ENCODE measurements at places on chromosomes 3 and 15.

GRCh38 chr3:29181872-29182271 lies 99.0 kb upstream of the RBMS3 start:
- H3K27ac ChIP-seq, result no peak overlapping the region
- DNase-seq, result no peak
- peaks cover 55% of the 10 kb centered on the region for H3K4me1 ChIP-seq
- no peak overlapping the region for H3K4me3 ChIP-seq

- DNase-seq, result no peak
- H3K4me1 ChIP-seq, result peaks cover 34% of the 10 kb centered on the region
- H3K4me3 ChIP-seq, result no peak overlapping the region
- peaks cover 9% of the 10 kb centered on the region for H3K36me3 ChIP-seq
Measured at GRCh38 chr3:29475854-29476253, 195.0 kb downstream of the RBMS3 start.

GRCh38 chr3:135908225-135908624 lies 57.3 kb upstream of the PPP2R3A start:
- peaks cover 1% of the 10 kb centered on the region for H3K27me3 ChIP-seq
- H3K36me3 ChIP-seq, result no peaks in the 10 kb centered on the region
- H3K27ac ChIP-seq, result no peak overlapping the region
- H3K4me3 ChIP-seq, result no peak overlapping the region

DNA sequence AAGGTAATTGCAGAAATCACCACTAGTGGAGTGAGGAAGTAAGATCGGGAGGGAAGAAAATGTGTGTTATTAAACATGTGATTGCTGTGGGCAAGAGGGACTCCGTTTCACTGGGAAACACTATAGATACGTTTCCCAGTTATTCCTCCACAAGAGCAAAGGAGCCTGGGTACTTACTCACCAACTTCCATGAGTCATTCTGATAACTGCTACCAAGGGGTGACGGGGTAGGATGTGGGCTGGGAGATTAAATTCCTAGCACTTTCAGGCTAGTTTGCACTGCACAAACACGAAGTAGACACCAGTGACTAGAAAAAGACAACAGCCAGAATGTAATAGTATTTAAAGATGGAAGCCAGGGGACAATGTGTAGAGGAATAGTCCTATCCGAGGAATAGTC lies 812.9 kb upstream of the CFAP20DC start:
- peaks cover 6% of the 10 kb centered on the region for H3K27me3 ChIP-seq
- peaks cover 15% of the 10 kb centered on the region for H3K4me1 ChIP-seq
- H3K4me3 ChIP-seq, result peak overlapping the region; percentile 19

GRCh38 chr3:8239718-8240695 lies 261.6 kb upstream of the LMCD1 start:
- no peaks in the 10 kb centered on the region for H3K36me3 ChIP-seq
- H3K27ac ChIP-seq, result no peak overlapping the region
- DNase-seq, result peak; percentile 29
- H3K4me1 ChIP-seq, result no peaks in the 10 kb centered on the region

GRCh38 chr15:62452026-62452425 lies 286.9 kb upstream of the C2CD4B start:
- no peak overlapping the region for H3K4me3 ChIP-seq
- H3K36me3 ChIP-seq, result peaks cover 4% of the 10 kb centered on the region
- H3K27me3 ChIP-seq, result peaks cover 2% of the 10 kb centered on the region

GRCh38 chr3:94460931-94461330 lies 398.1 kb downstream of the NSUN3 start:
- no peaks in the 10 kb centered on the region for H3K27me3 ChIP-seq
- DNase-seq, result no peak
- no peak overlapping the region for H3K27ac ChIP-seq
- H3K4me3 ChIP-seq, result no peak overlapping the region

GRCh38 chr15:100732211-100733055 lies 130.0 kb downstream of the ASB7 start:
- 0 out of 2 replicates have a peak, but pooled peaks cover 5% of the 10 kb centered on the region for H3K36me3 ChIP-seq
- H3K27ac ChIP-seq, result peak overlapping the region; percentile 91
- peak overlapping the region; percentile 50 for H3K4me3 ChIP-seq
- peak; percentile 29 for DNase-seq
- H3K27me3 ChIP-seq, result peaks cover 1% of the 10 kb centered on the region
- peaks cover 51% of the 10 kb centered on the region for H3K4me1 ChIP-seq

DNA sequence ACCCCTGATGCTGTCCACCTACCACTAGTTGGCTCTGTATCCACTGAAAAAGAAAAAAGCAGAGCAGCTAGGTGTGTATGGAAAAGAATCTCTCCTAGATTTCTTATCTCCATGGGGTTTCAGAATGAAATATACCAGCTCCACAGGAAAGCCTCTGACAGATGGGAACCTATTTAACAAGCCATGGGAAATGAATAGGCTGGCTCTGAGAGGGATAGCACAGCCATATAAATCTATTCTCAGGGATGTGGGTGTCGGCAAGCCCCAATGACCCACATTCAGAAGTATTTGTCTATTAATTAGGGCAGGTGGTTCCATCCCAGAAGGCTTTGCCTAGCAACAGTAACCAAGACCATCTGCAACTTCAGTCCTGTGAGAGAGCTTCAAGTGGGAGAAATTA lies 694.1 kb downstream of the AGBL1 start:
- H3K27ac ChIP-seq, result no peak overlapping the region
- H3K36me3 ChIP-seq, result no peaks in the 10 kb centered on the region
- no peaks in the 10 kb centered on the region for H3K27me3 ChIP-seq
- no peak overlapping the region for H3K4me3 ChIP-seq
- H3K4me1 ChIP-seq, result no peaks in the 10 kb centered on the region
- no peak for DNase-seq

DNA sequence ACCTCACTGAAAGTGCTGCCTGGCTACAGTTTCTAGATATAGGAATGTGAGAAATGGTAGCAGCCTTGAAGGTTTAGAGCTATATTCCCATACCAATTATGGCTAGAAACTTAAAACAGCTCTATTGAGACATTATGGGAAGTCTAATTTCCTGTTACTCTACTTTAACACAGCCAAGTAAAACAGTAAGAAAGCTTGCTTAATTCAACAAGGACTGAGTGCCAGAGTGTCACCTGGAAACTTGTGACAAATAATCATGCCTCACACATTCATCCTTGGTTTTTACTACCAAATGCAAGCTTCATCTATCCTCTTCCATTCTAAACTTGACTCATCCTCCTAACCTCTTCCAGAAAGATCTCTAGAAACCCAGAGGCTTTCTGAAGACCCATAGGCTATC lies 41.7 kb downstream of the UBE3A start:
- H3K4me1 ChIP-seq, result peaks cover 33% of the 10 kb centered on the region
- H3K27ac ChIP-seq, result peak overlapping the region; percentile 25
- H3K4me3 ChIP-seq, result no peak overlapping the region

GRCh38 chr3:161474139-161474538 lies 22.5 kb upstream of the OTOL1 start:
- no peaks in the 10 kb centered on the region for H3K36me3 ChIP-seq
- no peak overlapping the region for H3K27ac ChIP-seq
- H3K4me1 ChIP-seq, result no peaks in the 10 kb centered on the region
- H3K4me3 ChIP-seq, result no peak overlapping the region
- peaks cover 2% of the 10 kb centered on the region for H3K27me3 ChIP-seq

- peaks cover 48% of the 10 kb centered on the region for H3K36me3 ChIP-seq
- peaks cover 34% of the 10 kb centered on the region for H3K4me1 ChIP-seq
- no peak for DNase-seq
- no peak overlapping the region for H3K4me3 ChIP-seq
- peaks cover 9% of the 10 kb centered on the region for H3K27me3 ChIP-seq
- peak overlapping the region; percentile 16 for H3K27ac ChIP-seq
Measured at GRCh38 chr15:80953953-80954778, 35.5 kb downstream of the MESD start.

- H3K4me3 ChIP-seq, result no peak overlapping the region
- H3K27me3 ChIP-seq, result no peaks in the 10 kb centered on the region
- DNase-seq, result no peak
- no peaks in the 10 kb centered on the region for H3K36me3 ChIP-seq
Measured at GRCh38 chr15:61768131-61768530, 292.1 kb downstream of the VPS13C start.

- H3K4me3 ChIP-seq, result peak overlapping the region; percentile 81
- no peak for DNase-seq
- H3K4me1 ChIP-seq, result peaks cover 93% of the 10 kb centered on the region
- H3K27ac ChIP-seq, result peak overlapping the region; percentile 95
- peaks cover 29% of the 10 kb centered on the region for H3K36me3 ChIP-seq
- H3K27me3 ChIP-seq, result peaks cover 4% of the 10 kb centered on the region
Measured at GRCh38 chr3:185727873-185728272, 97.0 kb downstream of the IGF2BP2 start.

- H3K4me3 ChIP-seq, result peak overlapping the region; percentile 72
- peaks cover 16% of the 10 kb centered on the region for H3K4me1 ChIP-seq
- H3K27me3 ChIP-seq, result peaks cover 7% of the 10 kb centered on the region
Measured at GRCh38 chr15:64044300-64045100, 1.8 kb downstream of the DAPK2 start.

- H3K27me3 ChIP-seq, result peaks cover 12% of the 10 kb centered on the region
- no peak overlapping the region for H3K27ac ChIP-seq
- DNase-seq, result peak; percentile 69
- H3K4me1 ChIP-seq, result no peaks in the 10 kb centered on the region
- no peak overlapping the region for H3K4me3 ChIP-seq
- no peaks in the 10 kb centered on the region for H3K36me3 ChIP-seq
Measured at GRCh38 chr3:51371943-51372557, 13.0 kb upstream of the MANF start.

- no peak overlapping the region for H3K27ac ChIP-seq
- no peak for DNase-seq
- no peaks in the 10 kb centered on the region for H3K27me3 ChIP-seq
- no peak overlapping the region for H3K4me3 ChIP-seq
Measured at GRCh38 chr3:14214764-14215163, 36.1 kb downstream of the LSM3 start.

- H3K27ac ChIP-seq, result peak overlapping the region; percentile 72
- peaks cover 14% of the 10 kb centered on the region for H3K27me3 ChIP-seq
- peak; percentile 92 for DNase-seq
- peak overlapping the region; percentile 57 for H3K4me3 ChIP-seq
Measured at GRCh38 chr15:67927501-67928168, 87.8 kb upstream of the RNU6-1 start.

GRCh38 chr3:157752956-157753786 lies 250.0 kb upstream of the VEPH1 start:
- no peak overlapping the region for H3K27ac ChIP-seq
- no peak overlapping the region for H3K4me3 ChIP-seq
- H3K27me3 ChIP-seq, result no peaks in the 10 kb centered on the region
- peaks cover 17% of the 10 kb centered on the region for H3K4me1 ChIP-seq
- no peaks in the 10 kb centered on the region for H3K36me3 ChIP-seq
- no peak for DNase-seq

GRCh38 chr3:19248143-19248542 lies 99.8 kb downstream of the KCNH8 start:
- H3K4me3 ChIP-seq, result no peak overlapping the region
- H3K27me3 ChIP-seq, result no peaks in the 10 kb centered on the region
- H3K27ac ChIP-seq, result no peak overlapping the region
- H3K4me1 ChIP-seq, result no peaks in the 10 kb centered on the region
- no peaks in the 10 kb centered on the region for H3K36me3 ChIP-seq

- H3K27ac ChIP-seq, result peak overlapping the region; percentile 88
- peak overlapping the region; percentile 66 for H3K4me3 ChIP-seq
- no peak for DNase-seq
- H3K27me3 ChIP-seq, result peaks cover 3% of the 10 kb centered on the region
Measured at GRCh38 chr3:185629554-185630181, 43.6 kb downstream of the SENP2 start.

GRCh38 chr15:64928626-64929220 lies 17.0 kb downstream of the ANKDD1A start:
- H3K27ac ChIP-seq, result no peak overlapping the region
- no peak overlapping the region for H3K4me3 ChIP-seq
- DNase-seq, result no peak
- peaks cover 2% of the 10 kb centered on the region for H3K27me3 ChIP-seq

GRCh38 chr3:53844262-53845102 lies 1.7 kb downstream of the CHDH start:
- no peak overlapping the region for H3K4me3 ChIP-seq
- H3K27ac ChIP-seq, result no peak overlapping the region
- no peak for DNase-seq

GRCh38 chr3:5013021-5013906 lies 34.0 kb downstream of the BHLHE40 start:
- no peak overlapping the region for H3K4me3 ChIP-seq
- no peak for DNase-seq
- H3K27ac ChIP-seq, result 0 out of 2 replicates have a peak overlapping the region, but pooled peaks have one; percentile 20
- no peaks in the 10 kb centered on the region for H3K27me3 ChIP-seq

- no peaks in the 10 kb centered on the region for H3K36me3 ChIP-seq
- peak; percentile 38 for DNase-seq
- peaks cover 30% of the 10 kb centered on the region for H3K4me1 ChIP-seq
- H3K27me3 ChIP-seq, result no peaks in the 10 kb centered on the region
- H3K4me3 ChIP-seq, result no peak overlapping the region
- no peak overlapping the region for H3K27ac ChIP-seq
Measured at GRCh38 chr3:153595186-153595815, 433.3 kb downstream of the RAP2B start.

- peaks cover 72% of the 10 kb centered on the region for H3K4me1 ChIP-seq
- H3K4me3 ChIP-seq, result peak overlapping the region; percentile 58
- DNase-seq, result no peak
- H3K27me3 ChIP-seq, result peaks cover 4% of the 10 kb centered on the region
- H3K36me3 ChIP-seq, result peaks cover 30% of the 10 kb centered on the region
Measured at GRCh38 chr3:172279191-172279640, 169.0 kb downstream of the GHSR start.

Data from HFFc6 (cell line).